ENCODE measurements at places on chromosomes 3 and 15. TPM values are rescaled to one million over a fixed set of nuclear protein-coding genes. Genes with fewer than 3 reads are reported as not detected.

Gene FEZF2
- total RNA-seq = not detected

DNA sequence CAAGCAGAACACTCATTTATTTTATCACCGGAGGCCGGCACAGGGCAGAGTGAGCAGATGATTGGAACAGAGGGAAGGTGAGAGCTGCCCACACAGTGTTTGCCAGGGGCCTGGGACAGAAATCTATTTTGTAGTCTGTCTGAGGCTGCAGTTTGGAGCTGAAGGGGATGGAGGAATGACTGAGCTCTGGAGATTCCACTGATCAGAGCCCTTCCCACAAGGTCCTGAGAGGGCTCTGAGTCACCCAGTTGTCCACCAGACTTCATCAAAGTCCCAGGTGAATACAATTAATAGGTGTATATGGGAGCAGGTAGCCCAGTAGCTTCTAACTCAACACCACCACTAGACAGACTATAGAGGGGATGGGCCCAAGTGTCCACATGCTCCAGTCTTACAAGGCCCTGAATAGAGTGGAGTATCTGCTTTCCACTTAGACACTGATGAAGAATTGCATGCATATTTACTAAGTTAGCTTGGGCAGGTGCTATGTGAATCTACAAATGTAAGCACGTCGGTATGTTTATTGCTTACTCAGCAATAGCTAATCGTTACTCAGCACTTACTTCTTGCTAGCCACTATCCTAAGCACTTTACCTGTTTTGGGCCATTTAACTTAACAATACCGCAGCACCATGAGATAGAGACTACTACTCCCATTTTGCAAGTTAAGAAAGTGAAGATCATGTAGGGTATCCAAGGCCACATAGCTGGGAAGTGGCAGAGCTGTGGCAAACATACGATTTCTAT lies 2.7 kb upstream of the STARD5 start:
- DNase-seq = no peak

GRCh38 chr3:40580494-40581091 lies 55.8 kb downstream of the ZNF621 start:
- DNase-seq = peak; percentile 68

GRCh38 chr3:50168388-50168787 lies 13.3 kb downstream of the SEMA3F start:
- no peak for DNase-seq

- no peak for DNase-seq
Observed at GRCh38 chr3:101825904-101826445, 23.3 kb upstream of the NFKBIZ start.

Gene PCCB
- total RNA-seq = 27.0 TPM

- DNase-seq = no peak
Observed at GRCh38 chr15:33021806-33022389, 172.6 kb downstream of the FMN1 start.

Gene TMOD2
- 18.1 TPM for total RNA-seq

DNA sequence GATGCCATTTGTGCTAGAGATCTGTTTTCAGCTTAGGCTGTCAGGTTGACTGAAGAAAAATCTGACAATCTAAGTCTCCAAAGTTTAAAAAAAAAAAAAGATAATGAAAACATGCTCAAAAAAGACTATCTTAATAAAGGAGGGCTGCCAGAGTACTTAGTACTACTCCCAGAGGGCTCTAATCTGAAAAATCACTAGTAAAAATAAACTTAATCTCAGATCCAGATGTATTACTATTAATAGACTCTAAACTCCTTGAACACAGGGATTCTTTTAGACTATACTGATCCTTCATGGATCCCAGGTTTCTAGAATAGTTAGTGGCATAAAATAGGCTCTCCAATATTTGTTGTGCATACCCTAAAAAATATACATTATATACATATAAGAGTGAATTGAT lies 34.0 kb downstream of the TOPBP1 start:
- no peak for DNase-seq

DNA sequence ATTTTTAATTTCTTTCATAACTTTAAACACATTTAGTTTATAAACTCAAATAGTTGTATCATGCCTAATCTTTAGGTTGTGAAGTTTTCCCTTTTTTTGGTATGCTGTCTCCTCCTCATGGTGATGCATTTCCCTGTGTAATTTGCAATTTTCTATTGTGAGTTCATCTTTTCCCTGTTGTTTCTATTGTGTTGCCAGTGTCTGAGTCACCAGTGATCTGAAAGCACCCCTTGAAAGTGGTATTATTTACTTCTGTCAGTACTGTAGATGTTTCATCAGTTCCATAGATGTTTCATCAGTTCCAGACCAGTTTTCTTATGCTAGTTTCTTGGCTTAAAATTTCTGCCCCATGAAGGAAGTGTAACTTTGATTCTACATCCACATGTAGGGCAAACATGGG lies 80.6 kb downstream of the OXSM start:
- DNase-seq = no peak

DNA sequence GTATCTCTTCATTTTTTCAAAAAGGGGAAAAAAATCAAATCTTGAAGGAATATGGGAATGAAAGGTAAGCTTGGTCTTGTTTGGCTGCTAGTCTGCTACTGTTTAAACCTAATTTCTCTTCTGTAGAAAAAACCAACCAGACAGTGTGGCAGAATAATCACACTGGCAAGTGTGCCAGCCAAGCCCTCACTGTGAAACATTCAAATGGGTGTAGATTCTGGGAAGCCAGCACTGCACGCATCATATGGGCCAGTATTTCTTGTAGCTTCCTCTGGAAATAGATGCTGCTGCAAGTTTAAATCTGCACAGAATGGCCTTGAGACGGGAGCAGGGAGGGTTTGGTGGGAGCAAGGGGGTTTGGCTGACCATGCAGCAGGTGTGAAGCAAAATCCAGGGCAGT lies 62.1 kb downstream of the POMGNT2 start:
- DNase-seq = no peak

Data from sigmoid colon (tissue), 7 donors.